T-helper 1 cell (primary cell): ENCODE measurements at places on chromosomes 16 and 17.

DNA sequence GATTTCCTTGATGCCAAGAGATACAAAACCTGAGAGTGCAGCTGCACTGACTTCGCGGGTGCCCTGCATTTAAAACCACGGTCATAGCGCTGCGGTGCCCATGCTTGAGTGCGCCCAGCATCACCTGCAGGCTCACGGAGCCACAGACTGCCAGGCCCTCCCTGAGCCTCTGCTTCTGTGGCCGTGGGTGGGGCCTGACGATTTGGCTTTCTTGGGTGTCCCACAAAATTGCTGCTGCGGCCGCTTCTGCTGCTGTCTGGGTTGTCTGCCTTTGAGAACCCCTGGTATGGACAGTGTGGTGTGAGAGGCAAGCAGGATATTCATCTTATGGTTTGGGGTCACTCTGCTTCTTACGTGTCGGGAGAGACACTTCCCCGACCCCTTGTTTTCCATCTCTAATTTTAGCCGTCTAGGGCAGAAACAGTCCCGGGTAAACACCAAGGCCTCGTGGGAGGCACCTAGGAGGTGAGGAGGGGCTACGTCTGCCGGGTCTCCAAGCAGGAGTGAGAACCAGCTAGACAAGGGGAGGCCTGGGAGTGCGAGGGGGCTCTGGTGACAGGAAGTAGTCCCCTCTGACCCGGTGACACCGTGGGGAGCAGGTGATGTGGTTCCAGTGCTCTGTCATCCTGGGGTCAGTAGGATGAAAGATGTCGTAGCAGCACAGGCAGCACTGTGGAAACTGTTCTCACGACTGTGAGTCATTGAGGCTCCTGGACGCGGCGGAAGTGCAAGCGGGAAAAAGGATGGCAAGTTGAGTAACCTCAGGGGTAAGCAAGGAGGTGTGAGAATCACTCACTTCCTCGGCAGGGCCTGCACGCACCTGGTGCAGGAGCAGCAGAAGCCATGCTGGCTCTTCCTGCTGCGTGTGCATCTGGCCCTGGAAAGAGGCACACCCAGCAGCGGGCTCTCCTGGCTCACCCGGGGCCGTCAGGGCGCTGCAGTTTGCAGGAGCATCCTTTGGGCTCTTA, 176.3 kb downstream of the RPTOR start:
- peak; percentile 35 for DNase-seq

DNA sequence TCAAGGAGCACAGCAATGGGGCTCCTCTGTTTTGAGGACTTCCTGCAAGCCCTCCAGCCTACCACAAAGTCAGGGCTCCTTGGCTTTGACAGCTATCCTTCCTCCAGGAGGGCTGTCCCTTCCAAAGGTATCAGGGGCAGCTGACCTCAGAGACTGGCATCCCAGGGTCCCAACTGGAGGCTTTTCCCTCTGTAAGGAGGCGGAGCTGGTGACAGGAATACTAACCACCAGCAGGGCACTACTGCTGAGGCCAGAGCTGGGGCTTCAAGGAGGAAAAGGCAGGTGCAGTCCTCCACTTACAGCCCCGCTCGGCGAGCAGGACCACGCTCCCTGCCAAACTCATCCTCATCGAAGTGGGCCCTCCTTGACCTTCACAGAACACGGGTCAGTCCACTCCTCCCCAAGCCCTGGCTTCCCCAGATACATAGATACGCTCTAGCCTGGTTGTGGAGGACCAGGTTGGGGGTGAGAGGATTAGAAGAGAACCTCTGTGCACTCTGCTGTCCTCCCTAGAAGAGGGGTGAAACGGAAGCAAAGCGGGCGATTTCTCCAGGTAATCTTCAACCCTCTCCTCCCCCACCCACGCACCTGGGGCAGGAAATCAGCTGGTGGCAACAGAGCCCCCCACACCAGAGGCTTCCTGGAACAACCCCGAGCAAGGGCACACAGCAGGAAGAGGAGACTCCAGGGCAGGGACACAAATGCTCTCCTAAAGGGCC, 20.5 kb downstream of the ST3GAL2 start:
- no peak for DNase-seq

GRCh38 chr16:25996052-25996451, 304.3 kb downstream of the HS3ST4 start:
- no peak for DNase-seq

GRCh38 chr16:86986809-86987487, 330.2 kb downstream of the C16orf95 start:
- no peak for DNase-seq

DNA sequence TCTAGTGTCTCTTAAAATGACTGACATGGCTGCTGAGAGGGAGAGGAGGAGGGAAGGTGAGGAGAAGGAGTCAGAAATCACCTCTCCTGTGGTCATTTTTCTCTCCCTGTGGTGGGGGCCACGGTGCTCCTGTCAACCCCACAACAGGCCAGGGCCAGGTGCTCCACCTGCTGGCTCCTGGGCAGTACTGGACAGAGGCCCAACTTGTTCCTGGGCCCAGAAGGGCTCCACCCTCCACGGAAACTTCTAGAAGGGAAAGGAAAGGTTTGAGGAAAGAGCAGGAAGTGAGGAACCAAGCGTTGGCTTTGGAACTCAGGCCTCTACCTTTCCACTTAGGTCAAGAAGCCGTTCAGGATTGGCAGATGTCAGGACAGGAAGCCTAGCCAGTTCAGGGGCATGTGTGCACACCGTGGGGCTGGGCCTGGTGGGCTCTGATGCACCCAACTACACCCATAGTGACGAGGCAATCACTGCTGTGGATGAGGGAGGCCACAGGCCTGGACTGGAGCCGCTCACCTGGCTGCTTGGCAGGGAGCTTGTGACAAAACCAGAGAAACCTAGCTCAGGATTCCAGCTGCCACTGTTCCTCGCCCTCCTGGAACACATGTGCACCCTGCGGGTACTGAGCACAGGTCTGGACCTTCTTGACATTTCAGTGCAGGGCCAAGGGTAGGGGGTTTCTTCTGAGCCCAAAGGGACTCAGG, 36.1 kb downstream of the WNT3 start:
- no peak for DNase-seq

GRCh38 chr16:67260426-67261063, 11.8 kb downstream of the SLC9A5 start:
- DNase-seq, result peak; percentile 34

GRCh38 chr17:21602176-21602575, 90.1 kb upstream of the KCNJ18 start:
- no peak for DNase-seq

- DNase-seq, result peak; percentile 48
Measured at GRCh38 chr17:38728290-38728831, 1.8 kb upstream of the CISD3 start.

DNA sequence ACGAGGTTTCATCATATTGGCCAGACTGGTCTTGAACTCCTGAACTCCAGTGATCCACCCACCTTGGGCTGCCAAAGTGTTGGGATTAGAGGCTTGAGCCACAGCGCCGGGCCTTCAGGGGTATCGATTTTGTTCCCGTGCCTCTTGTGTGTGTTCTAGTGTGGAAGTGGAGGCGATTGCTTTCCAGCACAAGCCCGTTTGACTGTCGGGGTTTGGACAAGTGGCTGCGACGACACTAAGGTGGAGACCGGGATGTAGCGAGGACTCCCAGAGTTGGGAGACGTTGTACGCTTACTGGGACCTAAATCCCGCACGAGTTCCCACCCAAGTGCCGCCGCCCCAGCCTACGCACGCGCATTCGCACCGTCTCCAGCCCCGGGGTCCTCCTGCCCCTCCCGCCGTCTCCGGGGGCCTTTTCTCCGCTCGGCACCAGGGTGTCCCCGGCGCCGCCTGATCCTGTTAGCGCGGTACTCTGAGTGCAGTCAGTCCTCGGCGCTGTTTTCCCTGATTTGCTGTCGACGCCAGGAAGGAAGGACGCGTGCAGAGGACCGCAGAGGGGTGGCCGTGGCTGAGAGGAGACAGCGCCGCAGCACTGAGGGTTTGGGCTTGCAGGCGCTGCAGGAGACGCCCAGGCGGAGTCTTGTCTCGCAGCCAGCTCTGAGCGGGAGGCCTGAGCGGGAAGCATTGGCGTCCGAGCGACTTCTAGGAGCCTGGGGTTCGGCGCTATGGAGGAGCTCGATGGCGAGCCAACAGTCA, at the start of gene NUP85:
Gene NUP85, plus strand, starts transcription at position 643 of the 756 bp plus-strand sequence. Its CDS starts 83 bp downstream, at position 726.
- peak; percentile 91 for DNase-seq
